ENCODE measurements at places on chromosomes 7 and 10.
A peak's percentile ranks its signal among the peaks of the same experiment; 100 is the strongest.

DNA sequence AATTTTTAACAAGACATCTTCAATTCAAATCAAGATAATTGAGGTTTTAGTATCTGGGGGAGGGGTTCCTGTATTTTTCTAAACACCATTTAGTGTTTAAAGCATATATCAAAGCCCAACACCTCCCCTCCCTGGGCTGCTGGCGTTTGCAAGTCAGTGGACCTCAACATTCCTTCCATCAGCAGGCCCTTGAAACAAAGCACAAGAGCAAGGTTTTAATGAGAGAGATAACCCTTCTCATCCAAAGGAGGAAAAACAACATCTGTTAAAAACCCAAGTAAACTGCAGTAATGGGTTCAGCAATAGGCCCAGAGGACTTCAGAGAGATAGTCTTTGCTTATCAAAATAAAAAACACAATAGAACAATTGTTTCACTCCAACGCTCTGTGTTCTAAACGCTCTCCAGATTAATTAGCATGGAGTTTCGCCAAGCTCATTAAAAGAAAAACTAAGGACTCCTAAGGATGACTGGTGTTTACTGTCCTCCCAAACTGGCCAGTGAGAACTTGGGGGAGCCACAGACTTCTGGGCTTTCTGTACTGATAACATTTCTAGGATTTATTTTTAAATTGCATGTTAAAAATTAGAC lies 2.5 kb downstream of the JCAD start:
- no peak for DNase-seq

GRCh38 chr10:4653160-4653559 lies 172.8 kb upstream of the AKR1E2 start:
- no peak for DNase-seq

DNA sequence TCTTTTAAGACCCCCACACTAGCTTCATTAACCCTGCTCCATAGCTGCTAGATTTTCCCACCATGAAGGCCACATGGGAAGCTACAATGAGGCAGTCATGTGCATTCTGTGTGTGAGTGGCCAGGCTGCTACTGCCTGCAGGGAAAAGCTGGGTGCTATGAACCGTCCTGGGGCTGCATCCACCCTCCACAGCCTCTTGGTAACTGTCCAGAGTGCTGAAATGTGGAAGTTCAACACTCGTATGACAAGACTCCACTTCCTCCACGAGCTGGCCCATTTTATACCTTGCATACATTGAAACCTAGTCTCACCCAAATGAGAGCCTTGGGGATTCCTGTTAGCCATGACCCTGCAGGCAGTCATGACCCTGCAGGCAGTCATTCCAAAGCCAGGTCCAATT lies 59.4 kb downstream of the CUZD1 start:
- no peak for DNase-seq

DNA sequence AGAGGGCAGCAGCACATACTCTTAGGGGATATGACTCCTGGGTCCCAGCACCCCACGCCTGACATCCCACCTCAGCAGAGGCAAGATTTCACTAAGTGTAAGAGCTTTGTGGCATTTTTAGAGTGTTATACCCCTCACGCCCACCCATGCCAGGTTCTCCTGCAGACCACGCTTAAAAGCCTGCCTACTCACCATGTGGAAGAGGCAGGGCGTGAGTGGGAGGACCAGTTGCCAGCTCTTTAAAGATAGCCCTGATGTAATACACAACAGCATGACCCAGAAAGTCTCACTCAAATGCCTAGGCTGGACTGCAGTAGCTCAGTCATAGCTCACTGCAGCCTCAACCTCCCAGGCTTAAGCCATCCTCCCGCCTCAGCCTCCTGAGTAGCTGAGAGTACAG lies 44.4 kb upstream of the CELF2 start:
- no peak for DNase-seq

- DNase-seq, result no peak
Measured at GRCh38 chr10:43282881-43283280, 16.0 kb upstream of the RASGEF1A start.

DNA sequence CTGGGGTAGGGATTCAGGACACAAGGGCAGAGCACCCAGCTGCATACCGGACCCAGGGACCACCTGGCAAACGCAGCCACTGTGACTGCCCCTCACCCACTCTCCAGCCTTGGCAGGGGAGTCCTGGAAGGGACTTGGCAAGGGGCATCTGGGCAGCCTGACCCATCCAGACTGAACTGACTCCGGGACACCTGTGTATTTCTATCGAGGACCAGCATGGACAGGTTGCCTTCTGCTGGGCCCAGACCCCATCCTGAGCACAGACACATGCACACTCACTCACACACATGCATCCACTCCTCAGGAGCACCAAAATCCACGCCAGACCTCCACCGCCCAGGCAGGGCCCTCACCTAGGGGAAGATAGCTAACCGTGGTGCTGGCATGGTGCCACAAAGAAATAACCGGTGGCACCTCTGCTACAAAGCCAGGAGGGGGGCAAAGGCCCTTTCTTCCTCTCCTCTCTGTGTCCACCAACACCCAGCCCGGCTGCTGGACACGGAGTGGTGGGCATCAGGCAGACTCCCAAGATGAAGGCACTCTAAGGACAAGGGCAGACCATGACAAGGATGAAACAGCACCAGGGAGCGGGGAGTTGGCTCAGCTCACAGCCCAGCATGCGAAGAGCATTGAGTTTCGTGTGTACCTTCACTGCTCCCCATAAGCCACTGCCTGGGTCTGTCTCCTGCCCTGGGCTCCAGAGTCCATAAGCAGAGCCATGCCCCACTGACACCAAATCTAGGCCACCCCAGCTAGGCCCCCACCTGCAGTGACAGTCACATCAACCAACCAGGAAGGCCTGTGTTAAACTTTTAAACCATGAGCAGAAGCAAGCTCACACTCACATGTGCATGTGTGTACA lies 35.3 kb downstream of the KCNH2 start:
- no peak for DNase-seq

GRCh38 chr7:4641091-4641666 lies 40.9 kb upstream of the FOXK1 start:
- DNase-seq, result no peak

DNA sequence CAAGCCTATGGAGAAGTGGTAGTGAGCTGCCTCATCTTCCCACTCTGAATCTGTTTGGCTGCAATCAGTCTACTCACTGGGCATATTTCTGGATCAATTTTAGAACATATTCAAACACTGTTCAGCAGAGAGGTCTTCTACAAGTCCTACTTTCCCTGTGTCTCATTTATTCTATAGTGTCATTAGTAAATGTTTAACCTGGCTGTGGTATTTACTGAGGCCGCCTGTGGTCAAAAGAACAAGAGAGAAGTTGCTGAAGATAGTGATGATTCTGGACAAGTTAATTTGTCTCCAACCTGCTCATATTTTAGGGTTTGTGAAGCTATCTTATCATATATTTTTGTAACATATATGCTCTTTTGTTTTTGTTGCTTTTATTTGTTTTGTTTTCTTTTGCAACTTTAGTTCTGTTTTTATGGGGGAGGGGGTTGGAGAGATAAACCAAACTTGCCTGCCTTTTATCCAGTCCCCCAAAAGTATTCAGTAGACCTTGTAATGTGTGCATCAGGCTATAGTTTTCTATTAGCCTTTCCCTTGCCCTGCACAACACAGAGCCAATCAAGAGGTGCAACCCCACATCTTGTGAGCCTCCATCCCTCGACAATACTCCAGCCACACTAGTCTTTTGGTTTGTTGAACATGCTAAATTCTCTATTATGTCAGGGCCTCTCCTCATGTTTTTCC lies 362.8 kb upstream of the MBL2 start:
- DNase-seq, result no peak

GRCh38 chr10:124282326-124282725 lies 136.4 kb downstream of the OAT start:
- no peak for DNase-seq

- peak; percentile 28 for DNase-seq
Measured at GRCh38 chr10:119205894-119206602, 1.3 kb upstream of the GRK5 start.

DNA sequence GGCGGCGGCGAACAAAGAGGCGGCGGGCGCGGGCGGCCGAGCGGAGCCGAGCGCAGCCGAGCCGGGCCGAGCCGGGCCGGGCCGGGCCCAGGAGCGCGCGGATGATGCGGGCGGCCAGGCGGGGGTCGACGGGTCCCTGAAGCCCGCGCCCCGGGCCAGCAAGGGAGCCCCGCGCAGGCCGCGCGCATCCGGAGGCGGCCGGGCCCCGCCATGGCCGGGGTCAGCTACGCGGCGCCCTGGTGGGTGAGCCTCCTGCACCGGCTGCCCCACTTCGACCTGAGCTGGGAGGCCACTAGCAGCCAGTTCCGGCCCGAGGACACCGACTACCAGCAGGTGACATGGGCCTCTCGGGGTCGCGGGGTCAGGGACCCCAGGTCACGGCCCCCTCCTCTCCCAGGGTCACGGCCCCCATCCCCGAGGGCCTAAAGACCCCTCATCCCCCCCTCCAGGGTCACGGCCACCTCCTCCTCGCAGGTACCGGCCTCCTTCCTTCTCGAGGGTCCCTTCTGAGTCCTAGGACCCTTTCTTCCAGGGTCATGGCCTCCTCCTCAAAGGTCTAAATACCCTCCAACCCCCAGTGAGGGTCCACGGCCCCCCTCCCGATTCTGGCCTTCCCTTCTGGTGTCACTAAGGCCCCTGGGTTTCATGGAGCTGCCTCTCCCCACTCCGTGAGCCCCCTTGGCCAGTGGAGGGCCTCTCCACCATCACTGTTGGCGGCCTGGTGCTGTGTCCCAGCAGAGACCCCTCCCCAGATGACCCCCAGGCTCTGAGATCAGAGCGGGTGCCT lies at the start of gene TTYH3:
Gene TTYH3, plus strand, starts transcription at position 41 of the 787 bp plus-strand sequence. Its CDS starts 170 bp downstream, at position 211.
- no peak for DNase-seq

DNA sequence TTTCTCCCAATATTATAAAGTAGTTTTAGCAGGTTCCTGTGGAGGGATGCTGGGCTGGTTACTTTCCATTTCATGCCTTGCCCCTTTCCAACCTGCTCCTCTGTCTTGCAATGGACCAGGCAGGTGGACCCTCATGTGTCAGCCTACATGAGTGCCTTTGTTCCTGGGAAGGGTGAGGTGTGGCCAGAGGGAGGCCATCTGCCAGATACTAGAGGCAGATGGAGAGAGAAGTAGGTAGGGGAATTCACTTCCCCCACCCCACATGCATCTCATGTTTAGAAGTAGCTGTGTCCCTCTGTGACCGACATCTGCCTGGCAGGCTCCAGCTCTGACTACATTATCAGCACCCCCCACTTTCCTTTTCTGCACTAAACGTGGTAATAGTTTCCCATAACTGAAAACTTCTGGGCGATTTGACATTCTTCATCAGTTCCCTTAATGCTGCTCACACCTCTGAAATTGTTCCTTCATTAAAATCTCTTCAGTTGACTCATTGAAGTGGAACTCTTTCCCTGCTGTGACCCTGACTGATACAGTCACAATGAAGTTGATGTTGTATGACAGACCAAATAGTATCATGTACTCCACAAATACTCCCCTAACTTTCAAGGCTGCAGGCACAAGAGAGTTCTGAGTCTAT lies 396.3 kb upstream of the FZD8 start:
- no peak for DNase-seq

GRCh38 chr7:110564246-110564645 lies 526.7 kb upstream of the LRRN3 start:
- no peak for DNase-seq

GRCh38 chr10:66307826-66308225 lies 618.0 kb upstream of the LRRTM3 start:
- DNase-seq, result no peak

DNA sequence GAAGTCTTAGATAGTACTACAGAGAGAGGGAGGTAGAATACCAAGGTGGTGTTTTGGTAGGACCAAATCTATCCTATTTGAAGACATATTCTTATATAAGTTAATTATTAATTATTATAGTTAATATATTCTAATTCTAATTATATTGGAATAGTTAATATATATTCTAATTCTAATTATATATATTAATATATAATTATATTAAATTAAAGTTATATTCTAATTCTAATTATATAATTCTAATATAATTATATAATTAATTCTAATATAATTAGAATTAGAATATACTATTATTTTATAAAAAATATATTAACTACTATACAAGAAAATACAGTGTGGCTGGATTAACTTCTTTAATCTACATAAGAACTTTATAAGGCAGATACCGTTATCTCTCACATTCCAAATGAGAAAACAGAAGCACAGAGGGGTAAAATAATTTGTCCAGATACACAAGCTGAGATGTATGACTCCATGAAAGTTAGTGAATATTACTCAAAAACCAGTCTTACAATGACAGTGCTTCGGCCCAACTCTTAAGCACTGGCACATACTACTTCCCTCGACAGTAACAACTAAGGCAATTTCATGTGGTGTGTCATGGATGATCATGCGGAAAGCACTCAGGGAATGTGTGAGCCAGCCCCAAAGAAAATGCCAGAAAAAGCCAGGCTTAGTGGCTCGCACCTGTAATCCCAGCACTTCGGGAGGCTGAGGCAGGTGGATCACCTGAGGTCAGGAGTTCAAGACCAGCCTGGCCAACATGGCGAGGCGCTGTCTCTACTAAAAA lies 42.6 kb downstream of the TYW1B start:
- DNase-seq, result no peak

DNA sequence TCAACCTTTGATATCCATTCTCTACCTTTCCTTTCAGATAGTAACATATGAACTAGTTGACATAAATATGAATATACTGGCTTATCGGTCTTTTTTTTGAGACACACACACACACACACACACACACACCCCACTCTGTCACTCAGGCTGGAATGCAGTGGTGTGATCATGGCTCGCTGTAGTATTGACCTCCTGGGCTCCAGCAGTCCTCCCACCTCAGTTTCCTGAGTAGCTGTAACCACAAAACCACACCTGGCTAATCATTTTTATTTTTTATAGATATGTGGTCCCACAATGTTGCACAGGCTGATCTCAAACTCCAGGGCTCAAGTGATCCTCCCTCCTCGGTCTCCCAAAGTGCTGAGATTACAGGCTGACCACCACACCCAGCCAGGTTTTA lies 14.2 kb upstream of the NT5C3A start:
- DNase-seq, result no peak

DNA sequence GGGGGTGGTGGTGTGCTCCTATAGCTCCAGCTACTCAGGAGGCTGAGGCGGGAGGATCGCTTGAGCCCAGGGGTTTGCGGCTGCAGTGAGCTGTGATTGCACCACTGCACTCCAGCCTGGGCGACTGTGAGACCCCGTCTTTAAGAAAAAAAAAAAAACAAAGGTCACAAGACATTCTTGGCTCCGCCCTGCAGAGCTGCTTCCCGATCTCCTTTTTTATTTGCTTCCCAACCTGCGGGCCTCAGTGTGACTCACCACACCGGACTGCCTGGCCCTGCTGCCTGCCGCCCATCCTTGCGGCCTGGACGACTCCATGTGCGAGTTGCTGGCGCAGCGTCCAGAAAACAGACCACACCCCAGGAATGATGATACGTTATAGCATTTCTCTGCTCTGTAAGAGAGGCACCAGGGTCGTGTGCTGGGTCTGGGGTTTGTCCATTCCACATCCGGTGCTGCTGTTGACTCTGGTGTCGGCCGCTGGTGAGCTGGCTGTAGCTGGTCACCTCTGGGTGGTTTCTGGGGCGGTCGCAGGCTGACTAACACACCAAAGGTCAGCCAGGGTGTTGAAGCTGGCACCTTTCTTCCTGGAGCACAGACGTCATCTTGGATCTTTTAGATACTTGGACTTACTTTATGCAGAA lies 123.6 kb downstream of the TCF7L2 start:
- DNase-seq, result no peak

- no peak for DNase-seq
Measured at GRCh38 chr7:101903515-101903868, 86.1 kb downstream of the CUX1 start.

- DNase-seq, result peak; percentile 29
Measured at GRCh38 chr7:7969306-7970236, 975 bp downstream of the GLCCI1 start.

- DNase-seq, result no peak
Measured at GRCh38 chr10:127195041-127195506, 1.3 kb downstream of the INSYN2A start.

GRCh38 chr7:141433698-141434097 lies 117.5 kb upstream of the AGK start:
- DNase-seq, result no peak

Data from T-helper 1 cell (primary cell).